Skeletal muscle tissue (tissue), 5 donors: ENCODE measurements at places on chromosomes 7 and 10. TPM values are rescaled to one million over a fixed set of nuclear protein-coding genes. Genes with fewer than 3 reads are reported as not detected.

ADRB1 gene
- total RNA-seq, result 0.52 TPM

CREB3L2 gene
- 12.5 TPM for total RNA-seq

SLC26A3 gene
- not detected for total RNA-seq

LRRC17 gene
- 28.2 TPM for total RNA-seq

RAPGEF5 gene
- total RNA-seq, result 29.7 TPM

CHRM2 gene
- 0.52 TPM for total RNA-seq

FXYD4 gene
- not detected for total RNA-seq
